ENCODE measurements at places on chromosomes 12 and 14.

DNA sequence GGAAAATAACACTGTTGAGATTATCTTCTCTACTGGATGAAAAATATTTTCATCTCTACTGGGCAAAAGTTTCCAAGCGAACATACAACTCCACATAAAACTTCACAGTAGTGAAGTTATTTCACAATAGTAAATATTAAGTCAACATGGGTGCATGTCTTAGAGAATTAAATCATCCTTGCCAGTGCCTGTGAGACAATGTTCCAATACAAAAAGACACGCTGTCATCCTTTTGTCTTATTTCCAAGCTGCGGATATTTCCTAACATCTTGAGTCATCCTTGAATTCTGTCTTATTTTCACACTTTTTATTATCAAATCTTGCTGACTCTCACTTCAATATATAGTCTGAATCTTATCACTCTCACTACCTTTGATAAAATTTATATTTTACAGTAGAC lies 142.9 kb upstream of the KITLG start:
- DNase-seq: peak; percentile 70

DNA sequence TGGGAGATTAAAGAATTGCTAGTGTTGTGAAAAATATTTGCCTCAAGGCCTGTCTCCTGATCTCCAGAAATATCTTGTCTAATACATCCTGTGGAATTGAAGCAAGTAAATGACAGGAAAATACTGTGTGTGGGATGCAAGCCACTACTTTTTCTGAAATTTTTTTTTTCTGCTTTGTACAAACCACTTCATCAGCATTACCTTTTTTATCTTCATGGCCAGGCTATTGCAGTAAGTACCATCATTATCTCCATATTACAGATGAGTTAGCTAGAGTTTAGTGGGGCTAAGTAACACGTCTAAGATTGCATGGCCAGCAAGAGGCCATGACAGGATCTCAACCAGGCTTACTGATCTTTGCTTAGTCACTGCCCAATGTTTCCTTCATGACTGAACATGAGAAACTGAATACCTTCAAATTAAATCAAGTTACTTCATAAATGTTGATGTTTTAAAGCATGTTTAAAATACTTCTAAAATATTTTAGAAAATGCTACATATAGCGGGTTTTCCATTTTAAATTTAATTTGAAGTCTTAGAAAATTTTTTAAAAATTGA lies 273.7 kb downstream of the SLC6A15 start:
- no peak for DNase-seq

GRCh38 chr14:22002860-22003284 lies 329.3 kb upstream of the OR4E1 start:
- no peak for DNase-seq

- DNase-seq: no peak
Measured at GRCh38 chr12:128702371-128702770, 121.4 kb downstream of the SLC15A4 start.

DNA sequence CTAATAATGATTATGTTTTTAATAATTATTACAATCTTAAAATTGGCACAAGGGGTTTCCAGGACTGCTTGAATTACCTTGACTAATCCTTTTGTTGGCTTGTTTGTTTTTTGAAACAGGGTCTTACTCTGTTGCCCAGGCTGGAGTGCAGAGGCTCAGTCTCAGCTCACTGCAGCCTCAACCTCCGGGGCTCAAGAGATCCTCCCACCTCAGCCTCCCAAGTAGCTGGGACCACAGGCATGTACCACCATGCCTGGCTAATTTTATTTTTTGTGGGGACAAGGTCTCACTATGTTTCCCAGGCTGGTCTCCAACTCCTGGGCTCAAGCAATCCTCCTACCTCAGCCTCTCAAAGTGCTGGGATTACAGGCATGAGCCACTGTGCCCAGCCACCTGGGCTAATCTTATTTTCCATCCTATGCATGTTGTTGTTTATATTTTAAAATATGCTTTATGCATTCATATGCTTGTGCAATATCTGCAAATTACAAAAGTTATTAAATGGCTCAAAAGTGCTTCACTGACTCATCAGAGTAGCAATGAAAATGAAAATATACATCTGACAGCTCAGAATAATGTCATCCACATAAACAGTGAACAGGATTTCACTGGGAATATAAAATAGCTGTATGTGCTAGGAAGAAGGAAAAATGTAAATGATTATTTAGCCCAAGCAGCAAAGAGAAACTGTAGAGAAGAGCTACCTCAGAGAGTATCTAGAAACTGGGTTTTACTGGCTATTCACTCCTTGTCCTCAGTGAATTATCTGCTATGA lies 24.8 kb upstream of the PLEKHG6 start:
- DNase-seq: no peak

- no peak for DNase-seq
Measured at GRCh38 chr14:36443374-36443773, 76.7 kb downstream of the NKX2-1 start.

- peak; percentile 86 for DNase-seq
Measured at GRCh38 chr12:105226219-105226618, 9.8 kb downstream of the APPL2 start.

DNA sequence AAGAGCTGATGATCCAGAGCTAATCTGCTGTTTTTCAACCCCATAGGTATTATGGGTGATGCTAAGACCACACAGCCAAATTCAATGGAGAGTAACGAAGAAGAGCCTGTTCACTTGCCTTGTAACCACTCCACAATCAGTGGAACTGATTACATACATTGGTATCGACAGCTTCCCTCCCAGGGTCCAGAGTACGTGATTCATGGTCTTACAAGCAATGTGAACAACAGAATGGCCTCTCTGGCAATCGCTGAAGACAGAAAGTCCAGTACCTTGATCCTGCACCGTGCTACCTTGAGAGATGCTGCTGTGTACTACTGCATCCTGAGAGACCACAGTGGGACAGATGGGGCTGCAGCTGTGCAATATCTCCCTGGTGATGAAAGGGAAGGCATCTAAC lies 386.0 kb downstream of the DAD1 start:
- no peak for DNase-seq

- peak; percentile 33 for DNase-seq
Measured at GRCh38 chr12:89783359-89784060, 74.9 kb upstream of the ATP2B1 start.

DNA sequence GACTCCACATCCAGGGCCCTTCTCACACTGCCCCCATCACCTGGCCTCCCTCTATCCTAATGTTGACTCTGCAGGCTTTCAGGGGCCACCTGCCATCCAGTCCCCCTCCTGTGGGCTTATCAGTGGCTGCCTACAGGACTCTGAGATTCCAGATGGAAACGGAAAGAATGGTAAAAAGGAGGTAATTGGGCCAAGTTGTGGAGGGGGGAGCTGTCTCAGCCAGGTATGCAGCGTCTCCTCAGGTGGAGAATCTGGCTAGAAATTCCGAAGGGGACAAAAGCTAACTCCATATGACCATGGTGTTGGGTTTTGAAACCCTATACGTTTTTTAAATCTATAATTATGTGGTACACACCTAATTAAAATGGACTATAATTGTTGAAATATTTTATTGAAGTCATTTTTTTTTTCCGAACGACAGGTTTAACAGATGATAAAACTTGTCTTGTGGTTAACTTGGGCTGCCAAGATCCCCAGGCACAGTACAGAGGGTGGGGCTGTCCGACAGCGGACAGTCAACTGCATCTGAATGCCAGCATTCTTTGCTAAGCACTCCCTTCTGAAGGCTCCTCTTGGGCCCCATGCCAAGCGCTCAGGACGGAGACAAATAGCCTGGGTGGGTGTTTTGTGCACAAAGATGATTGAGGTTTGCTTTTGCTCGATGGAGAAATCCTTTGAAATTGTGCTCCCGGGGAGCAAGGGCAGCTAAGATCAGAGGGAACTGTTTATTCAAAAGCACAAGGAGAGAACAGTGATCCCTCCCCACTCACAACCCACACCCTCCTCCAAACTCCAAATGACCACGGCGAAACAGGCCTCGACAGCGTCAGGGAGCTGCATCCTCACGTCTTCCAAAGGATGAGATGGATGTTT lies 365.6 kb downstream of the BCL11B start:
- DNase-seq: no peak

- DNase-seq: no peak
Measured at GRCh38 chr14:26741711-26742212, 143.9 kb upstream of the NOVA1 start.

DNA sequence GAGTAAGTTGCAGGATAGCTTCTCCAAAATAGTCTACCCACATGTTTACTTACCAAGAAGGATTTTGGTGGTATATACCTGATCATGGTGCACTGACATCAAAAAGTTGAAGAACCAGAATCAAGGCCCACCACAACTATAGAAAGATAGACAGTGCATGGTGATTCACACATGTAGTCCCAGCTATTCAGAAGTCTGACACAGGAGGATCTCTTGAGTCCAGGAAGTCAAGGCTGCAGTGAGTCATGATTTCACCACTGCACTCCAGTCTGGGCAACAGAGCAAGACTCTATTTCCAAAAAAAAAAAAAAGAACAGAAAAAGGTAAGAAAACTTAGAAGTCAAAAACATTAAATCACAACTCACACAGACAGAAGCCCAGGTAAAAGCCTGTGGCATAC lies 422.2 kb upstream of the FOXG1 start:
- no peak for DNase-seq

GRCh38 chr14:34014936-34015335 lies 64.1 kb upstream of the EGLN3 start:
- DNase-seq: no peak

- peak; percentile 86 for DNase-seq
Measured at GRCh38 chr12:1373901-1374735, 220.3 kb downstream of the FBXL14 start.

- DNase-seq: no peak
Measured at GRCh38 chr14:90105756-90106155, 44.0 kb downstream of the KCNK13 start.

GRCh38 chr14:106287506-106287905 lies 761.1 kb downstream of the TMEM121 start:
- no peak for DNase-seq

- DNase-seq: no peak
Measured at GRCh38 chr12:50014342-50014741, 11.0 kb downstream of the RACGAP1 start.

DNA sequence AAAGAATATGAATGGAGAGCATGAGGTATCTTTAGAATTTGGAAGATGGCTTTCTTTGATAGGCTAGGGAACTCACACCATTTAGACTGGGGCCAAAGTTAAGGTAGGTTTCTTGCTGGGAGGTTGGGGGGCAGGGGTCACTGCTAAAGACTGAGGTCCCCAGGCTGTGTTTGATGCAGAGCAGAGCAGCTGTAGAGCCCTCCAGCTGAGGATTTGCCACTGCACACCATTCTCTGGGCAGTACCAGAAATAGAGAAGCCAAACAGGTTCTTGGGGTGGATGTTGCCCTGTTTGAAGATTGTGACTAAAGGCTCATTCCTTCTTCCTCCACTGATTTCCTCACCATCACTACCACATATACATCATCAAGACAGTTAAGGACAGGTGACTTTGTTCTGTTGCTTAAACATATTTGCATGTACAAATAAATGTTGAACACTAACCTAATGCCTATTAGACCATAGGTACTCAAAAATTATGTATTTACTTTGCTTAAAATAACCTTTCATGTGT lies 7.9 kb downstream of the NTF3 start:
- no peak for DNase-seq

- no peak for DNase-seq
Measured at GRCh38 chr14:56815745-56816144, 5.5 kb upstream of the OTX2 start.

- no peak for DNase-seq
Measured at GRCh38 chr14:63524537-63525155, 18.5 kb downstream of the PPP2R5E start.
